Gastrocnemius medialis (tissue), 4 donors: ENCODE measurements at places on chromosomes 6 and 20.

DNA sequence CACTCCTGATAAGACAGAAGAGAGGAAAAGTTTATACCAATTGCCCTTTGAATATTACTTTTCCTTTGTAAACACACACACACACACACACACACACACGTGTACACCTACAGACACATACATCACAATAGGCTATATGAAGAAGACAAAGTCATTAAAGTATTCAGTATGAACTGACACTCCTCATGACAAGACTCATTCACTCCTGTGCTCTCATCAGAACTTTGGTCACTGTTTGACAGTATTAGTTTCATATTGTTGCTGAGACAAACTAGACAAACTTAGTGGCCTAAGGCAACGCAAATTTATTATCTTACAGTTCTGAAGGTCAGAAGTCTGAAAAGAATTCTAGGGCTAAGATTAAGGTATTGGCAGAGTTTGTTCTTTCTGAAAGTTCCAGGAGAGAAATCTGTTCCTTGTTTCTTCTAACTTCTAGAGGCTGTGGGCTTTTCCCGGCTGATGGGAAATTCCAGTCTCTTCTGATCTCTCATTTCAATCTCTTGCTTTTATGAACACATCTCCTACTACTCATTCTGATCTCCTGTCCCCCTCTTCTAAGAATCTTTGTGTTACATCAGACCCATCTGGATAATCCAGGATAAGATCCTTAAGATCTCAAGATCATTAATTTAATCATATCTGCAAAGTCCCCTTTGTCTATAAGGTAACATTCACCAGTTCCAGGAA lies 171.3 kb downstream of the HACE1 start:
- no peak for DNase-seq

GRCh38 chr6:15447546-15448267 lies 201.8 kb downstream of the JARID2 start:
- no peak for DNase-seq

GRCh38 chr20:19000078-19000477 lies 186.5 kb downstream of the SCP2D1 start:
- no peak for DNase-seq

- no peak for DNase-seq
These were observed 37.4 kb upstream of the RIPPLY2 start for GRCh38 chr6:83815631-83816272.

GRCh38 chr20:40156600-40157317 lies 532.3 kb downstream of the MAFB start:
- DNase-seq, result no peak

- no peak for DNase-seq
These were observed 22.1 kb upstream of the SLC22A7 start for GRCh38 chr6:43275801-43276576.

- no peak for DNase-seq
These were observed 109.3 kb upstream of the TAB2 start for GRCh38 chr6:149208134-149208601.

DNA sequence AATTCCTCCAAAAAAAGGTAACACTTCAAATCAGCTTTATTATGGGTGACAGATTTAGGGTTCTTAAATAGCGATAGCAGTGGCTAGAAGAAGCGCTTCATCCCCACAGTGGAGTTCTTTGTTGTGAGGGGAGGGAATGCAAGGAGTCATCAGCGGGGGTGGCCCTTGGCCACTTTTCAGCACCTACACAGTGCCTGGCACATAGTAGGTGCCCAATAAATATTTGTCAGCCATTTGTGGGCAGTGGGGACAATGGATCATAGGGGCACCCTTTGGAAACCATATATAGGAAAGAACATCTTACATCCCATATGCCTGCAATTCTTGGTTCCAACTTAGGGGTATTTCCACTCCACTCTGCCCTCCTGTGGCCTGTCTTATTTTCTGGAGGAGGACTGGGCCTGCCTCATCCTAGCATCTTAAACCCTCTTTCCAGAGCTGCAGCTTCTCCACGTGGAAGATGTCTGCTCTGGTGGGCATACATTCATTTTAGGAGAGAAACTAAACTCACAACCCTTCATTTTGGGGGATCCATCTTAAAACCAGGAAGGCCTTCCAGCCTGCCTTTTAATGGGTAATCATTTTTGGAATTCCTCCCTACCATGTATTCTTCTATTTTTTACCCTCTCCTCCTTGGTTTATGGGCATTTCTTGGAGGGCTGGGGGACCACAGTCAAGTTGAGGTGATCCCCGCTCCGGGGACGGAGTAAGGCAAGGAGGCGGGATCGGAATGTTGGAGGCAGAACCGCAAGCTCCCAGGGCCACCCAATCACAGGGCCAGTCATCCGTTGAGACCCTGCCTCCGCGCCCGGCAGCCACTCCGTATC lies 2.6 kb upstream of the GPSM3 start:
- DNase-seq, result no peak

- no peak for DNase-seq
These were observed 10.5 kb downstream of the MTG2 start for GRCh38 chr20:62193079-62194025.

- DNase-seq, result no peak
These were observed 1.2 kb upstream of the RBM38 start for GRCh38 chr20:57389695-57390603.

DNA sequence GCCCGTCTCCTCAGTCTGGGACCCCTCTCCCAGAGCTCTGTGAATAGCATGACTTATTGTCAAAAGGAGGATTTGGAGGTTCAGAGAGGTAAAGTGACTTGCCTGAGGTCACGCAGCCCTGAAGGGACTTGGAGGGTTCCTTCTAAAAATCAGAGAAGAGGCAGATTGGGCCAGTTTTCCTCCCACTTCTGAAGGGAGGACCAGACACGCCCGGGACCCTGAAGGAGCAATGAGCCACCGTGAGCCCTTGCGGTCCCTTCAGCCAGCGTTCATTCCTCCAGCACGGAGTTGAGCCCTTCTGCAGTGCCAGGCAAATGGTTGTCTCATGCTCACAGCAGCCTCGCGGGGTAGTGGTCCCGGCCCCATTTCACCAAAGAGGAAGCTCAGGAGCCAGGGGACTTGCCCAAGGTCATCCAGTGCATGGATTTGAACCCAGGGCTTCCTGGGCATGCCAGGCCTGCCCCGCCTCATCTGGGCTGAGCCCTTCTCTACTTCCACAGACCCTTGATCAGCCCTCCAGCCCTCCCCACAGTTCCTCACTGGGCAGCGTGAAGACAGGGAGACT lies 7.4 kb downstream of the SRC start:
- DNase-seq, result no peak

DNA sequence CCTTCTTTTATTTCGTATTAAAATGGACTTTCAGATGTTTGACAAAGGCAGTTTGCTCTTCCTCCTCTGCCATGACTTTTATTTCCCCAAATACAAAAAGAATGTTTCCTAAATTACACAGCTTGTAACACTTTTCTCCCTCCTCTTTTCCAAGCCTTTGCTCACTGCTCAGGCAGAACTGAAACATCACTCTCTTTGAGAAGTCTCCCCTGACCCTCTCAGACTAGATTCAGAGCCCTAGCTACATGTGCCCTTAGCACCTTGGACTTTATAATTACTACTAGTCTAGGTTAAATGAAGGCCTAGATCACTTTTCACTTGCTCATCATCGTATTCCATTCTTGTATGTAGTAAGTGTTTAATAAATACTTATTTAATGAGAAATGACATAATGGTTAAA lies 8.5 kb upstream of the KIF6 start:
- DNase-seq, result no peak

GRCh38 chr6:82910820-82911219 lies 154.8 kb downstream of the UBE3D start:
- DNase-seq, result no peak

GRCh38 chr6:9398071-9398766 lies 962.9 kb upstream of the SLC35B3 start:
- no peak for DNase-seq

GRCh38 chr20:25281541-25281991 lies 33.7 kb downstream of the PYGB start:
- DNase-seq, result peak; percentile 64

GRCh38 chr20:45016089-45016671 lies 49.9 kb downstream of the STK4 start:
- DNase-seq, result no peak

GRCh38 chr6:128899341-128900050 lies 16.6 kb downstream of the LAMA2 start:
- no peak for DNase-seq

- no peak for DNase-seq
These were observed 10.9 kb upstream of the MAS1 start for GRCh38 chr6:159879856-159880255.

DNA sequence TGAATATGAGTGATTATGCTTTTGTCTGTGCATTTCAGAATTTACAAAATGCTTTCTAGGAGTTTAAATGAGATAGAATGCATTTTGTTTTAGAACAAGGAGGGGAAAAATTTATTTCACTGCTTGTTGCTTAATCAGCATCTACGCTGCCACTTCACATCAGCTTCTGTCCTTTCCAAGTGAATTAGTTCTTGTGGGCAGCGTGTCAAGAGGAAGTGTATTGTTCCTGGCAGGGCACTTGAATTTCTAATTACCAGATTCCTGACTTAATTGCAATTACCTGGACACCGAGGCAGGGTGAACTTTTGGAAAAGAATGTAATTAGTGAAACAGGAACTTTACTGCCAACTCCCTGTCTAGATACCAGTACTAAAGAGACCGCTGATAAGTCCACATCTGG lies 263.5 kb downstream of the TMEM242 start:
- DNase-seq, result no peak

DNA sequence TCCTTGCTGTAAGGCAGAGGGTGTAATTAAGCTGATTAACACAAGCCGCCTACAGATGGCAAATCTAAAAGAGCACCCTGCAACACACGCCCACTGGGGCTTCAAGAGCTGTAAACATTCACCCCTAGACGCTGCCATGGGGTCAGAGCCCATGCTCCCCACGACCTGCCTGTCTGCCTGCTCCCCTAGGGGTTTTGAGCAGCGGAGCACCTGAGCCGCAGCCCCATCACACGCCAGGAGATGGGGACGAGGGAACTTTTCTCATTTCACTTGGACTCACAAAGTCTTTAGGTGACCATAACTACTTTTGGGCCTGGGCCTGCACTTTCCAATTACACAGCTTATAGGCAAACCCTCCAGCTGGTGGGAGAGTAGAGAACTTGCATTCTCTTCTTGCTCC lies 99.0 kb upstream of the SOX4 start:
- no peak for DNase-seq

- peak; percentile 18 for DNase-seq
These were observed 134.3 kb downstream of the ISM1 start for GRCh38 chr20:13355411-13355810.

DNA sequence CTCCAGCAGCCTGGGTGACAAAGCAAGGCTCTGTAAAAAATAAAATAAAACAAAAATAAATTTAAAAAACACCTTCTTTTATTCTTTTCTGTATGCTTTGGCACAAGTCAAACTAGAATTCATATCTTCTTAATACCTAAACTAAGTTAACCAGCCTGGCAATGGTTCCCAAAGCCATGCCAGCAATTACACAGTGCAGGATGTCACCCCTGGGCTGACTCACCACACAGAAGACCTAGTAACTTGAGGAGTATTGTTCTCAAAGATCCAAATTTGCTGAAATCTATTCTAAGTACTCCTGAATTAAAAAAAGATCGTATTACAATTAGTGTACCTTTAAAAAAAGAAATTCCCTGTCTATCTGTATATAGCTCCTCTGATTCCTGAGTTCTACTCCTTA lies 162.7 kb upstream of the SGK1 start:
- DNase-seq, result peak; percentile 52

- DNase-seq, result no peak
These were observed 1.4 kb upstream of the HECA start for GRCh38 chr6:139133262-139134063.

DNA sequence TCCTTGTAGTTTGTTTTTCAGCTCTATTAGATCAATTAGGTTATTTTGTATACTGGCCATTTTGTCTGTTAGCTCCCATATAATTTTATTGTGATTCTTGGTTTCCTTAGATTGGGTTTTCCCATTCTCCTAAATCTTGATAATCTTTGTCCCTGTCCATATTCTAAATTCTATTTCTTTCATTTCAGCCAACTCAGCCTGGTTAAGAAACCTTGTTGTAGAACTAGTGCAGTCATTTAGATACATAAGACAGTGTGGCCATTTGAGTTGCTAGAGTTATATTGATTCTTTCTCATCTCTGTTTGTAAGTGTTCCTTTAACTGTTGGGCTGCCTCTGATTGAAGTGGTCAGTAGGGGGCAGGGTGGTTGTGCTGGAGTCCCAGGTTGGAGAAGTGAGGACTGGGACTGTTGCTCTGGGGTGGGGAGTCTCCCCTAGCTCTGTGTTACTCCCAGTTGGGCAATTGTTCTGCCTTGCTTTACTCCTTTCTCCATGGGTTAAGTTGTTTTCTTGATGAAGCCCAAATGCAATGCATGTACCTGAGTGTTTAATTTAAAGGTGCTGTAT lies 98.8 kb upstream of the NRN1 start:
- DNase-seq, result no peak

DNA sequence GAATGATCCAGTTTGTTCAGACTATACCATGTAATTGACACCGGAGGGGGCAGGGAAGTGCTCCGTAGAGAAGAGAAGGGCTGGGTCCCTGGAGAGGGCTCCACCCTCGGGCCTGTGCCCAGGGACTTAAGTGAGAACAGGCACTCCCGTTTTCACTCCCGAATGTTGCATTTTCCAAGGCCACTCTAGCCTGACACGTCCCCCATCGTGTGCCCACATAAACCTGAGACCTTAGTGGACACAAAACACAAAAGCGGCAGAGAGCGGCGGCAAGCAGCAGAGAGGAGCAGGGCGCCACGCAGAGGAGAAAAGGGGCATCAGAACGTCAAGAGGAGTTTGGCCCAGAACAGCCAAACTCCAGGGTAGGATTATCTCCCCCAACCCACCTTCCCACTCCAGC lies 1405.1 kb downstream of the GRIK2 start:
- DNase-seq, result no peak

DNA sequence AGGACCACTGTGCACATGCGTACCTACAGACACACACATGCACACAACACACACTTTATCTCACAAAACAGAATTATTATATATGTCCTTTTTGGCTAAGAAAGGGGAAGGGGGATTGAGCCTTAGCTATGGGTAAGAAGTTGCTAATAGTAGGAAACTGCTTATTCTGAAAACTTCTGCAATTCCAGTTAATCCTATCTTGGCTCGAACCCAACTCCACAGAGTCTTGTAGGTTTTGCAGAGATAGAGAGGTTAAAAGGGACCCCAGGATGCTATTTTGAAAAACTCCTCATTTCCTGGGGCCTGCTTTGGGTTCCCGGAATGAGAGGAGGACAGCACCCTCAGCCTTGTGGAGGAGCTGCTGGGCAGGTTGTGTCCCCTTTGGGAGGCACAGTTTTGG lies 233.8 kb downstream of the CLIC5 start:
- no peak for DNase-seq

- DNase-seq, result no peak
These were observed 361.4 kb upstream of the KCNQ5 start for GRCh38 chr6:72260489-72260888.

- no peak for DNase-seq
These were observed 28.8 kb downstream of the KIZ start for GRCh38 chr20:21154692-21155091.

DNA sequence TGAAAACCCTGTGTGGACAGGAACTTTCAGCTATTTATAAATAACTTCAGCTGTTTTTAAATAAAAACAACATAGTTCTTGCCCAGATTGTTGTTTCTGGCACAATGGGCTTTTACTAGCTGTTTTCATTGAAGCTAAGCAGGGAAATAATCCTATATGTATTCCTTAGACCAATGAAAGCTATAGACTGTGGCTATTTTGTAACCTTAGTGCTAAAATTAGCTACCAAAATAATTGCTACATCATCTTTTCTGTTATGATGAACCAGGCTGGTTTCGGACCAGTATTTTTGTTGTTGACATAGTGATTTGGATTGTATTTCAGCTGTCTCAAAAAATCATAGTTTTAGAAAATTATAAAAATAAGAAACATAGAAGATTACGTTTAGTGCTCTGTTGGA lies 13.7 kb downstream of the PHF3 start:
- no peak for DNase-seq

GRCh38 chr6:147194652-147195411 lies 9.4 kb upstream of the STXBP5 start:
- DNase-seq, result no peak
